ENCODE measurements at places on chromosomes 5 and 9.

GRCh38 chr9:115952430-115953292 lies 200.9 kb upstream of the PAPPA start:
- no peak for DNase-seq

DNA sequence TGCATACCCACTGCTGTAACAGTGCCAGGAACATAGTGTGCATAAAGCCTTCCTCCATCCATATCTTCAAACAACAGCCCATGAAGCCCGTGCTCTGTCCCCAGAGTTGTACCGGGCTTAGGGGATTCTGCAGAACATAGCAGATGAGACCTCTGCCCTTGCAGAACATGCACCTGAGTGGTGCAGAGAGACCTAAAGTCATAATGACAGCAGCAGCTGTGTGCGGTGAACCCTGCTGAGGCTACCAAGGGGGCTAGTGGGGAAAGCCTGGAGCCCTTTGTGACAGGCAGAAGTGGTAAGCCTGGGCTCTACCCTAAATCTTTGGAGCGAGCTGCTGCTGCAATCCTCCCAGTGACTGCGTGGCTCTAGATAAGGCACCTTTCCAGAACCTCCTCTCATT lies 32.2 kb upstream of the BRD3 start:
- DNase-seq = no peak

DNA sequence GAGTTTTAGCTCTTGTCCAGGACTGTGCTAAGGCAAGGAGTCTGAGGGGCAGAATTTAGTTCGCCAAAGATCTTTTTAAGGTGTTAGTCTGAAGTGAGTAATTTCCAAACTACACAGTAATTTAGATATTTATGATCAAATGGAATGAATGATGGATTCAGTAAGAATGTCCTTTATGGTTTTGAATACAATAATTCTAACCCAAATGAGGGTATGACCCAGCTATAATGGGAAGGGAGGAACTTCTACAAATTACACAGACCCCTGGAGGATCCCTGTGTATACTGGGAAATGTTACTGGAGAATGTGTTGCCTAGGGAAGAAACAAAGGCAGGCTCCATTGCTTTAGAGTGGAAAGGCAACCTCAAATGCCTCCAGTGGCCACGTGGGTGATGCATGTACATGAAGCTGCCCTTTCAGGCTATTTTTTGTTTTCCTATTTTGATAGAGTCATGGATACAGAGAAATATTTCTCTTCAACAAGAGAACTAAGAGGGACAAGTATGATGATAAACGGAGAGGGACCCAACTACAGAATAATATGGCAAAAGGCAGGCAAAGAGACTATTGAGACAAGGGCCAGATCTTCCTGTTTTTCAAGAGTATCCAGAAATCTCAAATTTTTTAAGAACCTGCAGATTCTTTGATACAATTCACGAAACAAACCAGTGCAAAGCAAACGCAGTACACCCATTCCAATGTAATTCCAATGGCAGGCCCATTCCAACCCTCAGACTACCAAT lies 25.4 kb downstream of the SLC1A3 start:
- DNase-seq = no peak

GRCh38 chr5:45796959-45797553 lies 100.9 kb upstream of the HCN1 start:
- DNase-seq = no peak

DNA sequence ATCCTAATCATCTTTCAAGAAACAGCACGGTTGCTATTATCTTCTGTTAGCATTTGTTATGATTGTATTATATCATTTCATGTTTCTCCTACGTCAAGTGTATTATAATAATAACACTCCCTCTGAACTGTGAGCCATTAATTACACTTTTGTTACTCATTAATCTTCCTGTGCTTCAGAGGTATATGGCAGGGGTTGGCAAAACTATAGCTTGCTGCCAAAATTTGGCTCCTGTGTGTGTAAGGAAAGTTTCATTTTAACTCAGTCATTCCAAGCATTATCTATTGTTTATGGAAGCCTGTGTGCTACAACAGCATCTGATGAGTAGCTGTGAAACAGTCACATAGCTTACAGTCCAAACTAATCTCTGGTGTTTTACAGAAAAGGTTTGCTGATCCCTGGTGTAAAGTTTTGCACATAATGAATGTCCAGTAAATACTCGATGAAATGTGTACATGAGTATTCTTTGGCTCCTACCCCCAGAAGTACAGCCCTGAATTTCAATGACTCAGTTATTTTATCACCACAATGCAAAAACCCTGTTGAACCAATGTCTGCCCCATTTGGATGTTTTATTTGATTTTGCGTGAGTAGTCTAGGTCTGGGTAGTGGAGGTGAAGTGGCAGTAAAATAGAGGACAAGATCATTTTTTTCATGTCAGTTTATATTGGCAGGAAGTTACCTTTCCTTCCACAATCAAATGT lies 648.2 kb downstream of the MAT2B start:
- no peak for DNase-seq

DNA sequence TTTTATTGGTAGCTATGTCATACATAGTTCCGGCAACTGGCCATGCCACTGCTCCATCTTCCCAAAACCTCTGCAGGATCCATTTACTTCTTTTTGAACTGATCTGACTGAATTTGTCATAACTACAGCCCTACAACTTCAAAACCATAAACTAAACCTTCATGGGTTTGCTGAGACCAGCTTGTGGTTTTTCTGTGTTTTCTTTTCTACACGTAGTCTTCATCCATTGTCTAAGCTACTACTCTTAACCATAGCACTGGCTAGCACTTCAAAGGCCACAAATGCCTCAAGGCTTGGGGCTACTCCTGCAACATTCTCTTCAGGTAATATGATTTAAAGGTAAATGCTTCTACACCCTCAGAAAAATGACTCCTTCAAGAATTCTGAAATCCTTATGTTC lies 9.0 kb upstream of the KIF2A start:
- DNase-seq = no peak

- DNase-seq = no peak
Observed at GRCh38 chr5:172805736-172806255, 28.3 kb upstream of the ERGIC1 start.

GRCh38 chr5:2904956-2905355 lies 153.5 kb upstream of the IRX2 start:
- DNase-seq = no peak

DNA sequence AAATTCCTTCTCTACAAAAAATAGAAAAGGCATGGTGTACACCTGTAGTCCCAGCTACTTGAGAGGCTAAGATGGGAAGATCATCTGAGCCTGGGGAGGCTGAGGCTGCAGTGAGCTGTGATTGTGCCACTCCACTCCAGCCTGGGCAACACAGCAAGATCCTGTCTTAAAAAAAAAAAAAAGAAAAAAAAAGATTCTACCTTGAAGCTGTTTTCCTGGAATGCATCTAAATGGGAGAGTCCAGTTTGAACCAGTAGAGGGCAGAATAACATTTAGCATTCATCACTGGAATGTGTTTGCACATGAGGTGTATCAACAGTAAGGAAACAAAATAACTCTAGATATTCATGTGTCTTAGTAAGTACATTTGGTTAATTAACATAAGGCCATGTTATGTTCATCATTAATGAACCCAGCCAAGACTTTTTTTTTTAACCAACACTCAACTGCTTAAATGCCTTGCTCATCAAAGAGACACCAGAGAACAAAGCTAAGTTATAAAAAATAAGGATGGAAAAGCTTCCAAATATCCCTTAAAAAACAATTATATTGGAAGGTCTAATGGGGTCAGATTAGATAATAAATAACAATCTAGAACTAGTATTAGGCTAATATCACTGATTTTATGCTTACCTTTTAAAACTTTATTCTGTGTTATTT lies 16.1 kb downstream of the IFNE start:
- DNase-seq = peak; percentile 44

- no peak for DNase-seq
Observed at GRCh38 chr5:54595721-54596120, 78.2 kb downstream of the SNX18 start.

- no peak for DNase-seq
Observed at GRCh38 chr5:7576023-7576715, 180.2 kb downstream of the ADCY2 start.

DNA sequence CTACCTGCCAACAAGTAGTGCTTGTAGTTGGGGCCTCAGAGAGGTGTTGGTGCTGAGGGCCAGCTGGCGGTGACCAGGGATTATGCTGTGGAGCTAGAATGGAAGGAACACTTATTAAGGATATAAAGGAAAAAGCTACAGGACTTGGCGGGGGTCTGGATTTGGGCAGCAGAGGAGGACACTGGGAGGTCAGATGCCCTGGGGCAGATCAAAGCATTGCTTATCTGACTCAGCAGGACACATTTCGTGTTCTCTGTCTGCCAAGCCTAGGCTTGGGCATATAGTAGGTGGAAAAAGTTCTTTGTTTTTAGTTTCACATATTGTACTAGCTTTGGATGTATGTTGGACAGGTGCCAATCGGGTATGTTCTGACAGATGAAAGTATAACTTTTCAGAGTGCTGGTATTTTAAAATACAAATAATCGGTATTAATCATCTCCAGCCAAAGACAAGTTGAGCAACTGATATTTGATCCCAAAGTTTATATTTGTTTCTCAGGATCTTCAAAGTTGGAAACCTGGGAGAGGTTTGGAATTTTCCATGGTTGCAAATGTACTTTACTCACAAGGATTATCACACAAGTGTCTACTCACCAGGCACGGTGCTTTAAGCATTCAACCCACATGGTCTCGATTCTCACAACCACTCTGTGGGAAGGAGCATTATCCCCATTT lies 69.4 kb downstream of the IQGAP2 start:
- no peak for DNase-seq

GRCh38 chr5:115661101-115661500 lies 35.3 kb upstream of the TMED7 start:
- DNase-seq = no peak

Measured in GM13977 (cell line).